ENCODE measurements at places on chromosomes 12 and 14.

- DNase-seq = no peak
Measured at GRCh38 chr12:87795555-87795954, 233.6 kb downstream of the C12orf50 start.

DNA sequence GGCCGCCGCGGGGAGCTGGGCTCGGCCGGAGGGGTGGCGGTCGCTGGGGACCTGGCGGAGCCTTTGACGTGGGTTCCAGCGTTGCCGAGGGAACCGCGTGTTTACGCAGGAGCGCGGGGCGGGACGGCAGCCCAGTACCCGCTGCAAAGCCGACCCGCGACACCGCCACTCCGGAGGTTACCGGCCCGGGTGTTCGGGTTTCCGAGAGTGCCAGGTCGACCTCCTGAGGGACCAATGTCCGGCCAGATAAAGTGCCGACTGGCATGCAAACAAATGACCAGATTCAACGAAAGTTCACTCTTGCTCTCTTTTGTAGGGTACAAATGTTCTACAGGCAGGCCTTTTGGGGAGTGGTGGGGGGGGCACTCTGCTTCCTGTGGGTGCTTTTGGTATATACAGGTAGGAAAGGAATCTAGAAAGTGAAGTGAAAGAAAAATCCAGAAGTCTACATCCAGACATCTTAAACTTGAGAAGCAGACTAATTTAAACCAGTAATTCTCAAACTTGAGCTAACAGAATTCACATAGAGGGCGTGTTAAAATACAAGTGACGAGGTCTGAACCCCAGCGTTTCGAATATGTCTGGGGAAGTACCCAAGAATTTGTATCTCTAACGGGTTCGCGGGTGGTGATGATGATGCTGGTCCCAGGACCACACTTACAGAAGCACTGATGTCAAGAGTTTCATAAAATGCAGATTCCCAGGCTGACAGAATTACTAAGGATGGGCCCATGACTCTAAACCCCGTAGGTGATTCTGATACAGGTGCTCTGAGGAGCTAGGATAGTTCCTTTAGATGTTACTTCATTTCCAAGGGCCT, at the start of gene GPR135:
Gene GPR135 (minus strand): TSS at position 65 of the 820 bp plus-strand sequence. CDS start 154 bp downstream, outside the sequence.
- DNase-seq = no peak

GRCh38 chr12:108712165-108712924, 19.0 kb downstream of the CORO1C start:
- no peak for DNase-seq

DNA sequence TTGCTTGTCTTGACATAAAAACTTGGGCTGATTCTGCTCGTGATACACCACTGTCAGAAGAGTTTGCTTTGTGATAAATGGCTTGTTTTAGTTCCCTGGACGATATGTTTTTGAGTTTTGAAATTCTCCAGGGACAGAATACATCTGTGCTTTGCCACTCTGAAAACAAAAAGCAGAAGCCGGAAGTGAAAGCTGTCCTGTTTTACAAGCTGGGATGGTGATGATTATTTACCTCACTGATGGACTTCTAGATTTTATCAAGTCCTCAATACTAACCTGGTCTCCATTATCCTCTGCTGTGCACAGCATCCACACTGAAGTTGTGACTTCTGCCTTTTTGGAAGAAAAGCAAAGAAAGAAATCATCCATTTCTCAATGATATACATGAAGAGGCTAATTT, 251.6 kb downstream of the TRHDE start:
- DNase-seq = no peak

DNA sequence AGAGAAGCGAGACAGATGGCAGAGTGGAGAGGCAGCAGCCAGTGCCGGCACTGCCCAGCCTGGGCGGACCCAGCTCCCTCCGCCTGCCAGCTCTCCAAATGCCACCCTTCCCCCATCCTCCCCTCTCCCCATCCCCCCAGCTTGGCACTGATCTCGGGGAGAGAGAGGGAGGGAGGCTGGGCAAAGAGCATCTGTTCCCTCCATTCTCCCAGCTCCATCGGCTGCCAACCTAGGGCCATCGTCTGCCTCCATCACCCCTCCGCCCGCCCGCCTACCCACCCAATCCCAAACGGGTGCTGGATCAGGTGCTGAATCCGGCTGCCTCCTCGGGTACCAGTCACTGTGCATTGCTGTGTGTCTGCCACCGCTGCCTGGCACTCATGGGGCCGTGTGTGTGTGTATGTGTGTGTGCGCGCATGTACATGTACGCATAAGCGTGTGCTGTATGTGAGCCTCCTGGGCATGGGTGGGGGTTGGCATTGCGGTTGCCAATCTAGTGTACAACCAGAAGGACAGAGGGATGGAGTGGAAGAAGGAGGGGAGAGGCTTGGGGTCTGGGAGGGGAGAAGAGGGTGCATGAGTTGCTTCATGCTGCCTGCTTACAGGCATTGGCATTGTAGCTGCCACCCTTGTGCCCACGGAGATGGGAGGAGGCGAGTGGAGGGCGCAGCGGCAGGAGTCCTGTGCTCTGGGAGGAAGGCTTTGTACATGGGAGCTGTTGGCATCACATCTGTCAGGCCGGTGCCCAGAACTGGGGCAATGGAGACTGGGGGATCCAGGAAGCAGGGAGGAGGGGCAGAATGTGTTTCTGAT, 38.4 kb downstream of the ZFHX2 start:
- peak; percentile 96 for DNase-seq

DNA sequence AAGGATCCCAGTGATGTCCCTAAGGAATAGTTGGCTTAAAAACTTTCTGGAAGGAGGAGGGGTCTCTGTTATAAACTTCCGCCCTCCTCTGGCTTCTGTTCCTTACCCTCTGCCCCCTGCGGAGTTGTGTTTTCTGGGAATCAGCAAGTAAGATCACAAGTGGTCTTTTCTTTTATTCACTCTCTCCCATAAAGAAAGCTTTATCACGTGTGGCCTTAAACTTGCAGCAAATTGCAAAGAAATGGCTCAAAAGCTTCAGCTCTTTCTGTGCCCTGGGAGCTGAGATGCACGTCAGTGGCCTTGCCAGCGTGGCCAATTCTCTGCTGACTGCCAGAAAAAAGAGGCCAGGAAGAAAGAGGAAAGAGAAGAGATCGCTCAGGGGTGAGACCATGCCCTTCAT, at the start of gene SLCO1C1:
Gene SLCO1C1 (plus strand): TSS at position 101 of the 400 bp plus-strand sequence. CDS start 4,245 bp downstream, outside the sequence.
- DNase-seq = no peak

- no peak for DNase-seq
Measured at GRCh38 chr12:108580531-108580930, 17.4 kb downstream of the TMEM119 start.

- DNase-seq = no peak
Measured at GRCh38 chr12:115384391-115384790, 700.4 kb upstream of the TBX3 start.

DNA sequence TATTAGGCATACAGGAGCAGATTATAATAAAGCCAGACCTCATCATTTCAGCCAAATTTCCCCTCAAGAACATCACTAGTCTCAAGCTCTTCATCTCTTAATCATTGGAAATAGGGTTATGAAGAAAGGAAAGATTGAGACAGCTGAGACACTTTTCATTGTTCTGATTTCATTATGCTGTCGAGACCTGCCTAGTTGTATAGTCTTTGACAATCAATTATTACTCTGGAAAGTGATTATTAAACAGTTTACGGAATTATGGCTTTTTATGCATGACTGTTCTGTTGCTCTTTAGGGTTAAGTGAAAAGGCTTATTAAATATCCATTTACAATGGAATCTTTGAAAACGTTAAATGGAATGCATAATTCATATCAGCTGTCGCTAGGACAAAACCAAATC, 48.3 kb downstream of the TTC6 start:
- DNase-seq = no peak

GRCh38 chr12:12088761-12089160, 18.0 kb downstream of the BCL2L14 start:
- DNase-seq = no peak

GRCh38 chr12:109020146-109020795, 597 bp downstream of the SVOP start:
- no peak for DNase-seq

GRCh38 chr14:43786066-43786762, 720.9 kb downstream of the FSCB start:
- DNase-seq = no peak

DNA sequence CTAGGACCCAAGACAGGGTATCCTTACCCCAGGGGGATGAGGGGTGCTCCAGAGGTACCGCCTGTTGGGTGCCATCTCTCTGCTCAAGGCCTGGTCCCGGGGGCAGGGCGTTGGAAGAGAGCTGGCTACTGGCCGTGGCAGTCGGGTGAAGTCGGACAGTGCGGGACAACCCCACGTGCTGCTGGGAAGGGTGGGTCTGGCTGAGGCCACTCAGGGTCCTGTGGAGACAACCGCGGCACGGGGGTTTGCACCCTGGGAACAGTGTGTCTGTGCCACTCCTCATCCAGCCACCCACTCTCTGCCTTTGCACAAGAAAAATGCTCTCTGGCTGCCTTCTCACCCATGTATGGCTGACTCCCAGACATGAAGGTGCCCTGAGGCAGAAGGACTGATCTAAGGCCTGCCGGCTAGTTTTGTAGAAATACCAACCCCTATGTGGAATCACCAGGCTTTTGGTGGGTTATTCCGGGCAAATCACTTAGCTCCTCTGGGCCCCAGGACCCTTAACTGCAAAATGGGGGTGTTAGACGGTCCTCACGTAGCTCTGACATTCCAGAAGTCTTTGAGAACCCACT, 56.5 kb downstream of the LTBP2 start:
- no peak for DNase-seq

DNA sequence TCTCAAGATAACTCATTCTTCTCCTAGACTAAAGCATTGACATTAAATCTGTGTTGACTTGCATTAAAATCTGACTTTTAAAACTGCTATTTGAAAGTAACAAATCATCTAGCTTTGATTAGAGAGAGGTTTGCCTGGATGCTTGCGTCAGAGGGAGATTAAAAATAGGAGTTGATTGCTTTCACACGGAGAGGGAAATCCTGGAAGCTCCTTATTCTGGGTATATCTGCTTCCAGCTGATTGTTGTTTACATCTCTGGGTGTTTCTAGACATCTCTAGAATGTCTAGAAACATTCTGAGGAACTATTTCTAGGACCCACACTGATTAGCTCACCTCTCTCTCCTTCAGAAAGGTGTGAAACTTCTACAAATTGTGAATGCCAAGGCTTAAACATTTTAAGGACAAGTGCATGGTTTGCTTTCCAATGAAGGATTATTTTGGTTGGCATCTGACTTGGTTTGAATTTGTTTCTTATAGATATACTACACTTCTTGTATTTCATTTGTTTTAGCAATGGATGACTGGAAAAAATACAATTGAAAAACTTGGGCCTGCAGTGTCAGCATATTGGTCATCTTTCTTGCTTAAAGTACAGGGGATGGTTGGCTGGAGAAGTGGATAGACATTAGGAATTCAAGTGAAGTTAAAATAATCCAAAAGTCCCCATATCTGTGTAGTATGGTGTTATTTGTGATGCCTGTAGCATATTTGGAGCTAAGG, 2.1 kb downstream of the DIP2B start:
- DNase-seq = no peak

DNA sequence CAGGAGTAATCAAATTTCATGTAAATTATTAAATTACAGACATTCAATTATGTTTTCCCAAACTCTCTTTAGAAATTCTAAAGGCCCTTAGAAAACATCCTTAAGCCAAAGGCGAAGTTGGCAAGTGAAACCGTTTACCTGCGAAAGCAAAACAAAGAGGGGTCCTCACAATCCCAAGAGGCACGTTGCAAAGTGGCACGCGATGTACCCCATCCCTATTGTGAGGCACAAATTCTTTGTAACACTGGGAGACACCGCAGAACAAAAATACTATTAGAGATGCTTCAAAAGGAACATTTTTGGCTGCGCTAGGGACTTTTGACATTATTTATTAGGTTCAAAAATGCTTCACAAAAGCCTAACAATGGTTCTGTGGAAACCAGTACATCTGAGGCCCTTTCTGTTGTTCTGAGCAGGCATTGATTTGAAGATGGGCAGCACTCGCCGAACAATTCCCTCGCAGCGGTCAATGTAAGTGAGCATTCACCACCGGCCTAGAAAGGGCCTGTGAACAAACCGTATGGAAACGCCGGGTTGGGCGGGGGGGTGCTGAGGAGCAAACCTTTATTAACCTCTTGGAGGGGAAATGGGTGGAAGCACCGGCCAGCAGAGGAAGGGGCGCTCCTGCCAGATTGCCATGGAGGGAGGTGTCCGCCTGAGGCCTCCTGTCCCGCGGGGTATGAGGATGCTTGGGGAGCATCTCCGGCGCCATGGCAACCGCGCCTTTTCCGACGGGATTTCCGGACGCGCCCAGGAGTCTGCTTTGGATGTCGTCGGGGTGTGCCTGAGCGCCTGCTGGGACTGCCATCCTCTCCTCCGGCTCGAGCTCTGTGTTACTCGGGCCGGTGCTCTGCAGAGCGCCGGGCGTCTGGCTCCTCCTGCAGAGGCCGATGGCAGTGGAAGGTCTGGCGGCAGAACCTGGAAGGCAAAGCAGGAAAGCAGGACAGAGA, 193.9 kb downstream of the C12orf42 start:
- no peak for DNase-seq

GRCh38 chr12:58161773-58162172, 220.4 kb downstream of the ATP23 start:
- no peak for DNase-seq

GRCh38 chr12:106428384-106428783, 70.8 kb downstream of the POLR3B start:
- no peak for DNase-seq

GRCh38 chr12:96249196-96250118, 55.3 kb downstream of the ELK3 start:
- DNase-seq = no peak

DNA sequence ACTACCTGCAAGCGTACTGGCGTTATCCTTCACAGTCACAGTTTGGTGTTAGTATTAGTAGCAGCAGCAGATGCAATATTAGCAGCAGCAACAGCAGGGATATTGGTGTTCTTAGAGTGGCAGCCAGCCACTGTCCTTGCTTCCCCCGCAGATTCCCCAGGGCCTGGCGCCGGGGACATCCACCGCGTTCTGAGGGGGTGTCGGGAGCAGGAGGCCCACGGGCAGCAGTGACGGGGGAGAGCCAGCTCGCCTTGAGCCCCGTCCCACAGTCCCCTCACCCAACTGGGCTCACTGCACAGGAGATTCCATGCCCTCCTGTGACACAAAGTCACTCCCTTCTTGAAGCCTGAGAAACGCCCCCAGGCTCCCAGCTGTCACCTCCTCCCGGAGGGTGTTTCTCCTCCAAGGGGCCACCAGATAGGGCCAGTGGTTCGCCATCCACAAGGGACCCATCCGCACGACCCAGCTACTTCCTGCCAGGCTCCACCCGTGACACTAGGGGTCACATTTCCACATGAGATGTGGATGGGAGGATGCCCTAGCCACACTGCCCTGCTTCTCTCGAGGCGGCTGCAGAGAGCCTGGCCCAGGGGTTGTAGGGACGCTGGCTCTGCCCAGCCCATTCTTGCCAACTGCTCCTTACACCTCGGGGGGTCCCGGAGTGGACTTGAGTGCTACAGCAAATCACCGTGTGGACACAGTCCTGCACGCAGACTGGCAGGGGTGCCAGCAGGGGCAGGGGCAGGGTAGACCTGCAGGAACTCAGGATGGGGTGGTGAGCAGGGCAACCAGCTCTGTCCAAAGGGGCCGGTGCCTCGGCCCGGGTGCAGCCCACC, 123.1 kb downstream of the PIWIL1 start:
- no peak for DNase-seq
